ENCODE measurements at places on chromosomes 7 and 10.

- DNase-seq, result no peak
Observed at GRCh38 chr10:131820626-131821025, 80.2 kb upstream of the PPP2R2D start.

GRCh38 chr7:46744957-46745706 lies 824.1 kb upstream of the IGFBP3 start:
- no peak for DNase-seq

- no peak for DNase-seq
Observed at GRCh38 chr7:95205665-95206225, 118.6 kb downstream of the PON1 start.

DNA sequence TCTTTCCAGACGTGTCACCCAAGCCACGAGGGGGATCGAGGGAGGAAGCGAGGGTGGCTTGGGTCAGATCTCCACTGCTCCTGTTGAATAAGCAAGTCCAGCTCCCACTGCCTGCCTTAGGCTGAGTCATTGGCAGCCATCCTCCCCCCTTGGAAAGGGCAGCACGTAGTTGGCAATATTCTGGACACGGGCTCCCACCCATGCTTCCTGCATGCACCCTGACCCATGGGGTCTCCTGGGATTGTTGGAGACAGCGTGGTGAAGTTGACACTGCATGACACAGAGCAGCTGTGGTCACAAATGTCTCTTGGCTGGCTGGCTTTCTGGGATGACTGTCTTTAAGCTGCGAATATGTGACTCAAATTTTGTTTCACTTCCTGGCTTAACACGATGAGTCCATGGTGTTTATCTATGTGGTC lies 11.2 kb downstream of the BTBD16 start:
- DNase-seq, result no peak

- no peak for DNase-seq
Observed at GRCh38 chr10:132690401-132690800, 95.5 kb downstream of the NKX6-2 start.

DNA sequence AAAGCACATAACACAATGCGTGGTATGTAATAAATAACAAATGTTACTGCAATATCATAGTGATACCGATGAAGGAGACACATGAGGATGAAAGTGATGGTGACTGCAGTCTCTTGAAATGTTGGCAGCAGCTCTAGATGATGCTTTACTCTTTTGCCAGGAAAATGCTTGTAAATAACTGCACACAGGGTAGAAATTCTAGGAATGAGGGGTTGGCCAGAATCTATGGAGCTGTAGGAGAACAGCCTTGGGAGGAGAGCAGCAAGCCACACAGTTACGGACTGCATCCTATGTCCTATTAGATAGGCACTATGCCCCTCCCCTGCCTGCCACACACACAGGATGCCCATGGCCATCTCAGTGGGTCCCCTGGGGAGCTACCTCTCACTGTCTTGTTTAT lies 97.6 kb upstream of the GSDME start:
- DNase-seq, result no peak

DNA sequence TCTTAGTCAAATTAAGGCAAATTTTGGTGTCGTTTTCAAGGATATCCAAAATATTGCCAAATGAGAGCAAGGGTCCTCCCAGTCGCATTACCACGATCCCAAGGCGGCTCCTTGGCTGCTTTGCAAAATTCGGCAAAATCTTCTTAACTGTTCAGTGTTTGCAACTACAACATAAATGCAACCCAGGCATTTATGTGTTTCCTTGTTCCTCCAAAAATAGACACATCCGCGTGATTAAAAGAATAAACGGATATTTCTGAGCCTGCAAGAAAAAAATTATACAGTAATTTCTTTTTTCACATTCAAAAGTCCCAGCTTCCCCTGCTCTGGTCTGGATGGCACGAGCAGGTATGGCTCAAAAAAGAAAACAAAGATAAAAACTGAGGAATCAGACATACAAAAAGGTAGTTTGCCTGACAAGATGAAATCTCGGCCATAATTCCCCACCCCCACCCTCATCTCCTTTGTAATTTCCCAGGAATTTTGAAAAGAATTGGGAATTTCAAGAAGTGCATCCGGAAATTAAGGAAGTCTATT lies 6.0 kb downstream of the SKIDA1 start:
- DNase-seq, result no peak

DNA sequence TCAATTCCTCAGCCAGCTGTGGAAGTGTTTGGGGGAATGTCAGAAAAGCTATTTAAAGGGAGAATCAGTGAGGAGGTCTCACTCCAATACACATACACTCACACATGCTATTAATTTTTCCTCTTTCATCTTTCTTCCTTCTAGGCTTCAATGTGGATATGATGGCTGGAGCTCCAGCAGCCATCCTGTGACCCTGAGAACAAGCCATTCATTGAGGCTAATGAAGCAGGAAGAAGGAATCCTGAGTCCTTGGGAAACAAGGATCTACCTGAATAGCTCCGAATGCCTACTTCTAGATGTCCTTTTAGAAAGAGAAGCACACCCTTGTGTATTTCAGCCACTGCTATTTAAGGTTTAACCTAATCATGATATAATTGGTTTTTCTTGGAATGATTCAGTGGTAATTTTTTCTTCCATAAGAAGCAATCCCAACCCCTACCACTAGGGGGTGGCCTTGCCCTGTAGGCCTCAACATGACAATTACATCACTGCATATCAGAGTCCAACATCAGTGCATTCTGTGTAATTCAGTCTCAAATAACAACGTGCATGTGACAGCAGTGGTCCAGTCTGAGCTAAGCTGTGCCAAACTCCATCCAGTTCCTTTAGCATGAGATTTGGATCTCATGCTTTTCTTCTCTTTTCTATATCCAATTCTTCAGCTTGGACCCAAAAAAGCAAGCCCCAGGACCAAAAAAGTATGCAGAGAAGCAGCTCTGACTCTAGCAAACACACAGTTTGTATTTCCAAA lies 85.3 kb upstream of the ANKRD1 start:
- peak; percentile 23 for DNase-seq

GRCh38 chr7:152850420-152850819 lies 90.9 kb downstream of the ACTR3B start:
- no peak for DNase-seq

GRCh38 chr10:129033340-129033739 lies 433.7 kb upstream of the MGMT start:
- no peak for DNase-seq

DNA sequence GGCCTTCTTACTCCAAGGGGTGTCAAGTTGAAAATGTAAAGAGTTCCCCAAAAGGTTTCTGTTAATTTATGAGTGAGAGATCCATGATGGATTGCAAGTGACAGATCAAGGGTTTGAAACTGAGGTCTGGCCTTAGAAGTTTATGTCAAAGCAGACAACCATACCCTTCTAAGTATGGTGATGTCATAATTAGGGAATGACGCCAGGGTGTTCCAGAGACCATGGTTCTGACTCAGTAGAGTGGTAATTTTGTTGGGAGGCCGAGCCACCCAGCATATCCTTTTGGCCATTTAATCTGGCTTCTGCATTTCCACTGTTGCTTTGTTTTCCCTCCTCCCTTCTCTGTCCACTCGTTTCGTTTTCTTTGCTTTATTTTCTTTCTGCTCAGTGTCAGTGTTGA lies 2.7 kb downstream of the TRUB1 start:
- DNase-seq, result no peak

GRCh38 chr7:142337054-142338001 lies 79.5 kb upstream of the PRSS58 start:
- no peak for DNase-seq

GRCh38 chr7:111049971-111050680 lies 40.8 kb upstream of the LRRN3 start:
- no peak for DNase-seq

DNA sequence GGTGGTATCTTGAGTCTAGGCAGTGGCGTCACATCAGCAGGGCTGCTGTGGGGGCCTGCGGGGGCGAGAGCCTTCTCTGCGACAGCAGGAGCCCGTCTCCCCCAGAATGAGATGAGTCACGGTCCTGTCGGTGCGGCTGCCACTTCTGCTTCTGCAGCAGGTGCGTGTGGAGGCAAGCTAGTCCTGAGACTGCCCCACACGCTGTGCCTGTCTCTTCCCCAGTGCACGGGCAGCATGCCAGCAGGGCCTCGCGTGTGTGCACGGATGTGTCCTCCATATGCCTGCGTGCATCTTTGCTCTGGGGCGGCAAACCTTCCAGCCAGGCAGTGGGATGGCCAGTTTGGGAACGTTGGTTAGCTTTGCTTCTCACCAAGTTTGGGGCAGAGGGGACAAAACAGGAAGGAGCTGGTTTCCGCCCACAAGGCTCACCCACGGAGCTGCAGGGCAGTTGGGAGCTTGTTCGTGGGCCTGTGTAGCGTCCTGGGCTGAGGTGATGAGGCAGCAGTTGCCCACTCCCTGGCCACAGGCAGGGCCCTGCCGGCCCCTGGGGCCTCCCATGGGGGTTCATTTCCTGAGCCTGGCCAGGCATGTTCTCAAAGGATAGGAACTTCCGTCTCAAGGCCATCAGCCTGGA lies 60.8 kb upstream of the PPIF start:
- peak; percentile 65 for DNase-seq

GRCh38 chr7:50153148-50153547 lies 60.1 kb upstream of the ZPBP start:
- DNase-seq, result no peak

DNA sequence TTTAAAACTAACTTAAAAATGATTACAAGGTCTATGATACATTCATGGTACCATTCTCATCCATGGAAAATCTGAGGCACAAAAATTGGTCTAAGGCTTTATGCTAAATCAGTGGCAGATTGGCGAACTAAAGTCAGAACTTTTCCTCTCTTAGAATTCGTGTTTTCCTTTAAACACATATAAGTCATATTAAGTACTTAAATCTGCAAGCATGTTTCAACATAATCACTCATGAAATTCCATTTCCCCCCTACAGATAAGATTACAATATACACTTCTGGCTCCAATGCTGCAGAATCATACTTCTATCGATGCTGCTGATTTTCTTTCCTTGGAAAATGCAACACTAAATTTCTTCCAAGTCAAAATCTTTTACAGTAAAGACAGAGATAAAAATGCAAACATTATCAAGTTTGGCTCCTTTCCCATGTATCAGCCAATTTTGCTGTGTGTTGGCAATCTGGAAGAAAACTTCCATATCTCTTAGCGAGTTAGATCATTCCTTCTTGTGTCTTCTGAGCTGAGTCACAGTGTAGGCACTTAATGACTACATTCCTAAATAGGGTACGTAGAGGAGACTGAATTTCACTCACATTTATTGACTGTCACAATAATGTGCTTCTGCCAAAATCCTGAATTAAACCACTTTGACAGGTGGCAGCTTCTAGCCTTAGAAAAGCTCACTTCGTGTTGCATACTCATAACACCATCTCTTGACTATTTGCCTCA lies 76.4 kb upstream of the LRRC17 start:
- no peak for DNase-seq

DNA sequence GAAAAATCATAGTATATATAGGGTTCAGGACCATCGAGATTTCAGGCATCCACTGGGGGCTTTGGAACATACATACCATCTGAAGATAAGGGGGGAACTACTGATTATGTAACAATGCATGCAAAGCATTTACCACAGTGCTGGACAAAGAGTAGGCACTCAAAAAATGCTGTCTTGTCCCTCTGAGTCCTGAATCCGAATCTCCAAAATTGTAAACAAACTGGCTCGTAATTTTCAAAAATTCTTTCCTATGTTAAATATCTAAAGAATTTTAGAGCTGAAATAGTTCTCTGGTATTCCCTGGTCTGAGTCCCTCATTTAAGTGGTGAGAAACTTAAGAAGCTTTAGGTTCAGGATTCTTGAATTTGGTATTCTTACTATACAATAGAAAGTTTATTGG lies 167.8 kb upstream of the ASAH2 start:
- no peak for DNase-seq

- DNase-seq, result no peak
Observed at GRCh38 chr10:77864151-77864851, 62.3 kb downstream of the DLG5 start.

DNA sequence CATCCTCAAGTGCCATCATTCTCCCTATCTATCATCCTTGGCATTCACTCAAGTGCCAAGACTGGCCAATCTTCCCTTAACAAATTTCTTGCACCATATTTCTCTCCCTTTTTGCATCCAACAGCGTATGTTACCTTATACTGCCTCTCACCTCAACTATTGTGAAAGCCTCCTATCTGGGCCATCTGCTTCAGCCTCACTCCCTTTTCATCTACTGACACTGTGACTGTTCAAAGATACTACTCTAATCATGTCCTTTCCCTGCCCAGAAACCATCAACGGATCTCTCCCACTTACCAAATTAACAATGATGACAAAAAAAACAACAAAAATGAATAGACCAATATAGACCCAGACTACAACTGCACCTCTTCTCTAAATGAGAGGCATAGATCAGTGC lies 90.6 kb upstream of the NMT2 start:
- DNase-seq, result no peak

- DNase-seq, result no peak
Observed at GRCh38 chr7:157016352-157017041, 6.0 kb upstream of the MNX1 start.

DNA sequence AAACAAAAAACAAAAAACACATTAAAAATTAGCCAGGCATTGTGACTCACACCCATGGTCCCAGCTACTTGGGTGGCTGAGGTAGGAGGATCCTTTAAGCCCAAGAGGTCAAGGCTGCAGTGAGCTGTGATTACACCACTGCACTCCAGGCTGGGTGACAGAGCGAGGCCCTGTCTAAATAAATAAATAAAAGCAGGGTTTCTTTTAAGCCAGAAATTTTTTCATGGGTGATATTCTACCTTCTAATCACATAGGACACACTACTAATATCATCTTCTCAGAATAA lies 14.2 kb upstream of the SVIL start:
- no peak for DNase-seq

GRCh38 chr7:100545360-100546128 lies 6.5 kb downstream of the AGFG2 start:
- DNase-seq, result no peak

DNA sequence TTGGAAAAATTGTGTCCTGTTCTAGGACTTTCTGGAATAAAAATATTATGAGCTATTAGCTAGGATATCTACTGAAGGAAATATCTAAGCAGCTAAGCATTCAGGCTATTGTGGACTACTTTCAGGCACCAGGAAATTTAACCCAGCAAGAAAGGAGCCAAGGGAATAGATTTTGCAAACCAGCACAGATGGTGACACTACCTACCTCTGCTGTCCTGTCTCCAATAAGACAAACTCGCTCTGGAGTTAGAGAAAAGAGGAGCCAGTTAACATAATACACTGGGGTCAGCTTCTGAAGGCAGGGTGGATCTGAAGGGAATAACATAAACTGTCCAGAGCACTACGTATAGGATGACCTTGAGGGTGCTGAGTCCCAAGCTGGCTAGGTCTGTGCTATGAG lies 223.7 kb upstream of the PRSS58 start:
- DNase-seq, result no peak

DNA sequence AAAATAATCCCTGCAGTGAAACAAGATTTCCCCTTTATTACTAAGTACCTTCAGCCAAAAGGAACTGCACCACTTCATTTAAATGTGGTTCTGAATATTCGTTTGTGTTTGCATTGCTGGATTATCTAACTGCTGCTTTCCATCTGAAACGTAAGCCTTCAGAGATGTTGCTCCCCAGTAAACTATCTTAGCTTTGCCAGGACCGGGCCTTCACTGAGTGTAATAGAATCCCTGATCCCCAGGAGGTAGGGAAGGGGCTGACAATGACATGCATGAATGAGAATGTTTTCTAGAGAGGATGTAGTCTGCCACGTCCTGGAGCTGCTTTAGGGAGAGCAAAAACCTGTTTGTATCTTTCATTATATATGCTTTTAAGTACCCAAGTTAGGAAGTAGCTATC lies 19.5 kb upstream of the INSYN2A start:
- DNase-seq, result no peak
